HuH-7.5 (cell line): ENCODE measurements at places on chromosomes 3 and 15.

DNA sequence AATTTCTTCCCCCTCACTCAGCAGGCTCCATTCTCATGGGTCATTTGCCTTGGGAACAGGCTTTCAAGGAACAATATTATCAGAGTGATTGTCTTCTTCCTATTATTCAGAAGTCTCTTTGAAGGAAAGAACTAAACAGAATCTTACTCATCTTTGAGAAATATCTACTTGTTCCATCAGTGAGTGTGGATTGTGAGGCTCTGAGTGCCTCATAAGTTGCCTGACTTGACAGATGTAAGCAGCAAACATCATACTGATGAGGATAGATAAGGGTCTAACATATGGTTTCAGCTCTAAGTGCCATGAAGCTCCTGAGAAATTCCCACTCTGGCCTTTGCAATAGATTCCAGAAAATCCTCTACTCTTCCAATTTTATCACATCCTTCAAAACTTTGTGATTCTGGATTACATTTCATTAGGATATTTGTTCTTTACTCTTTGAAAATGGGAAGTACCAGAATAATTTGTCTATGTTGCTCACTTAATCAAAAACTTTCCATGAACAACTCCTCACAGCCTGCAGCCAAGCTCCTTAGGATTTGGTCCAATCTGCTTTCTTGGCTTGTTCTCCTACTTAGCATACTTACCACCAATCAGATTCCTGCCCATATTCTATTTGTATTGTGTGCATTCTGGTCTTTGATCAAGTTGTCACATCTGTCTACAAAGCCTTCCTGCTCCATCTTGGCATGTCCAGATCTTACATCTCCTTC lies 120.1 kb downstream of the RPL22L1 start:
- no peak for DNase-seq

- no peak for DNase-seq
These were observed 29.9 kb downstream of the TMEM40 start for GRCh38 chr3:12729051-12729651.

GRCh38 chr3:12689997-12690711 lies 26.2 kb upstream of the RAF1 start:
- no peak for DNase-seq

DNA sequence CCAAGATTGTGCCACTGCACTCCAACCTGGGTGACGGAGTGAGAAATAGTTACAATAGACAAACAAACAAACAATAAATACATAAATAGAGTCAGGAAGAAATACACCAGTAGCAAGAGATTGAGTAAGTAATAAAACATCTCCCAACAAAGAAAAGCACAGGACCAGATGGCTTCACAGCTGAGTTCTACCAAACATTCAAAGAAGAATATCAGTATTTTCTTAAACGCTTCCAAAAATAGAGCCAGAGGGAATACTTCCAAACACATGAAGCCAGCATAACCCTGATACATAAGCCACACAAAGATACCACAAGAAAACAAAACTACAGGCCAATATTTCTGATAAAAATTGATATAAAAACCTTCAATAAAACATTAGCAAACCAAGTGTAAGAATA lies 30.7 kb upstream of the IGSF10 start:
- DNase-seq: no peak

GRCh38 chr3:99170867-99171517 lies 269.5 kb upstream of the DCBLD2 start:
- no peak for DNase-seq

- no peak for DNase-seq
These were observed 96.6 kb upstream of the LRIG1 start for GRCh38 chr3:66597308-66597863.

DNA sequence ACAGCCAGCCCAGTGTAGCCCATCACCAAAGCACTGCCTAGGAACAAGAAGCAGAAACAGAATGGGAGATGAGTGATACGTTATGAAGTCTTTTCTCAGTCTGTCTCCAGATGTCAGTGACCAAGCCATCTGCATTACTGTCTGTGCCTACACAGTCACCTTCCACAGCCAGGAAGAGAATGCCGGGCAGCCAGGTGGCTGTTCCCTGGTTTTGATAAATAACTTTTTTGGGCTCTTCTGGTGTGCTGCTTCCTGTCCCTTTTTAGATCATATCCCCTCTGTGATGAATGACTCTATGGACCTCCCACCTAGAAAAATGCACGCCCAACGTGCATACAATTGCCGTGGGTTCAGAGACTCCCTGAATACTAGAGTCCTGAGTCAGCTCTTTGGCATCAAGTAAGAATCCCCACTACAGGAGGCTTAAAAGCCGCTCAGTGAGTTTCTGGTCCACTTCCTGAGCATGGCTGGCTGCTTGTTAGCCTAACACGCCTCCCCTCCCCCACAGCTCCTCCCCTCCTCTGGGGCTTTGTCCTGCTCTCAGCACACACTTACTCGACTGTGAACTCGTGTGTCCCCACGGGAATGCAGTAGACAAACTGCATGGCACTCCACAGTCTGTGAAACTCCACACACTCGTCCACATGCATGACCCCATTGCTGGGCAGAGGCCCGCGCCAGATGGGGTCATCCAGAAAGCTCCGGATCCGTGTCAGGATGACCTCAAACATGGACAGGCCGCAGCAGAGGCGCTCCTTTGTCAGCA lies 34.7 kb downstream of the NIPA2 start:
- DNase-seq: no peak

GRCh38 chr15:44574734-44575133 lies 37.8 kb downstream of the EIF3J start:
- DNase-seq: no peak
